ENCODE measurements at places on chromosomes 1 and 21. TPM values are rescaled to one million over a fixed set of nuclear protein-coding genes. Genes with fewer than 3 reads are reported as not detected.

DNA sequence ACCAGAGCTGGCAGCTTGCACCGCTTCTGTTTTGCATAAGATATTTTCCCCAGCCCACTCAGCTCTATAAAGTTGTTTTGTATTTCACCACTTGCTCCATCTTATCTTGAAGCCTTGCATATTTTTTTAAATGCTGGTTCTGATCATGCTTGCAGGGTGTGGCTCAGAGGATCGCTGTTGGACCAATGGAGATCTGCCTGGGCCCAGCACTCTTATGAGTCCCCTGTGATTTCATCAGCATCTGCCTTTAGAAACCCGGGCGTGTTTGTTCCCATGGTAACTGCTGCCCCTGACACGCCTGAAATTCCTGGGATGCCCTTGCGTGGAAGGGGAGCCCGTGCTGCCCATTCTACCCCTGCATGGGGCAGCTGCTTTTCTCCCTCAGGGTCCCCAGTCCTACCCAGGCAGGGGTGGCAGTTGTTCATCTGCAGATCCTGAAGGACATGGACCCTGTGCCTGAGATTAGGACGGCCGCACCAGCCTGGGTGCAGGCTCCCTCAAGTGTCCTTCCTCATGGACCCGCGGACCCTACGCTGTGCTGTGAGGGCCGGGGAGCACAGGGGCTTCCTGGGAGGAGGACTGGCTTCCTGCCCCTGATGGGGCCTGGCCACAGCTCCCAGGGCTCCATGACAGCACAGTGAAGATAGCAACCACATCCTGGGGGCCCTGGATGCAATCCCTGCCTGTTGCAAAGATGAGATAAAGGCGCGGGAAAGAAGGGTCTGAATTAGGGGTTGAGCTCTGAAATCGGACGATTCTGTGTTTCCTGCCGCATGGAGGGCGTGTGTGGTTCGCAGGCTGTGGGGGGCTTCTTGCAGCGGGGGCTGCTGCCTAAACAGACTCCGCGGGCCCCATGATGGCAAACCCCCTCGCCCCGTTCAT is 226.5 kb downstream of the SDCCAG8 start:
- no peak for DNase-seq

DNA sequence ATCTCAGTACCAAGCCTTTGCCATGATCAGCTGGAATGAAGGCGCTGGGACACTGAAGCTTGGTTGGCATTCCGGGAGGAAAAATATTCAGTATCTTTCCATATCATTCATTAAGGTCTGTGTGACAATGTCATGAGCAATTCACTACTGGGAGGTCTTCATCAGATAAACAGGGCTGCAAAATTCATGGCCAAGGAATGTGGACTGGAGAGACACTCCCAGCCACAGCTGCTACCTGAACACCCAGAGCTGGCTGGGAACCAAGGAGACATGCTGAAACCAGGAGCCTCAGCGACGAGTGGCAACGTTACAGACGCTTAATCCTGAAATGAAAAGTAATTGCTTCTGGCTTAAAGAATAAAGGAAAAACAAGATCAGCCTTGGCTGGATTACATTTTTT is 30.6 kb upstream of the DDAH1 start:
- DNase-seq, result no peak

- no peak for DNase-seq
Observed at GRCh38 chr1:31154632-31155215, 85.0 kb downstream of the NKAIN1 start.

DNA sequence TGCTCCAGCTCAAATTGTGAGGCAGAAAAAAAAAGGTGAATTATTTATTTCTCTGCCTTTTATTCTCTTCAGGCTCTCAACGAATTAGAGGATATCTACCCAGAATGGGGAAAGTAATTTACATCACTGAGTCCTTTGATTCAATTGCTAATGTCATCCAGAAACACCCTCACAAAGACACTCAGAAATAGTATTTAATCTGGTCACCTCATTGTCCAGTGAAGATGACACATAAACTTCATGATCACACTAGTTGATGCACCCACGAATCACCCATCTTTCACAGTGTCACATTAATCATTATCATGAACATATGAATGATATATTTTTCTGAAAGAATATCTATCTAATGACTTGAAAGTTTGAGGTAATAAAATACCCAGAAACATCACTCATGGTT is 868.5 kb downstream of the BRINP3 start:
- no peak for DNase-seq

- no peak for DNase-seq
Observed at GRCh38 chr1:152657677-152658076, 5.5 kb upstream of the LCE2D start.

- DNase-seq, result no peak
Observed at GRCh38 chr1:32055416-32055815, 17.3 kb upstream of the TMEM39B start.

DNA sequence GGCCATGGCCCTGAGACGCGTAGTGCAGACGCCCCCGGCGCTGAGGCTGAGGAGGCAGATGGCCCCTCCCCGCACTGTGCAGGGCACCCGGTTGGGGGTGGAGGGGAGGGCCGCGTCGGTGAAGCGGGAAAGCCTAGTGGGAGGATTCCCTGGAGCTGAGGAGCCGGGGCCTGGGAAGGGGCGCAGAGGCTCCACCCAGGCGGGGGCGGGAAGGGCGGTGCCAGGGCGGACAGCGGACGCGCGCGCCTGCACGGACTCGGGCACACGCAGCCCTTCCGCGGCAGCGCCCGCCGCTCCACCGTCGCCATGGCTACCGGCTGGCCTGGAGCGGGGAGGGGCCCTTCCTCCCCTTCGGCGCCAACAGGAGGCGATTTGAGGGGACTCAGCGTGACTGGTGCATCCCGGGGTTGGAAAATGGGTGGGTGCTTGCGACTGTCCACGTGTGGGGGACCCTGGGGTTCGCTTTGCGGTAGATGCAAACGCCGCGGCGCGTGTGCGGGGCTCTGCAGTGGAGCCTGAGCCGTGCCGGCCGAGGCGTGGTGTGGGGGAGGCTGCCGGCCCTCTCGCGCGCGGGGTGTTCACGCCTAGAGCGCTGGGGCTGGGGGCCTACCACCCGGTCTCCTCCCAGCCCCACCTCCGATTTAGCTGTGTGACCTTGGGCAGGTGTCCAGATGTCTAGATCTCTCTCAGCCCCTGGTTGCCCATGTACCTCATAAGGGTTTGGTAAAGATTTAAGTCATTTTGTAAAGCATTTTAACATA is 35.1 kb downstream of the PTPRF start:
- peak; percentile 67 for DNase-seq

GRCh38 chr1:5988596-5989285 is 3.5 kb downstream of the NPHP4 start:
- DNase-seq, result no peak

GRCh38 chr1:227758366-227758765 is 23.1 kb downstream of the SNAP47 start:
- no peak for DNase-seq

DNA sequence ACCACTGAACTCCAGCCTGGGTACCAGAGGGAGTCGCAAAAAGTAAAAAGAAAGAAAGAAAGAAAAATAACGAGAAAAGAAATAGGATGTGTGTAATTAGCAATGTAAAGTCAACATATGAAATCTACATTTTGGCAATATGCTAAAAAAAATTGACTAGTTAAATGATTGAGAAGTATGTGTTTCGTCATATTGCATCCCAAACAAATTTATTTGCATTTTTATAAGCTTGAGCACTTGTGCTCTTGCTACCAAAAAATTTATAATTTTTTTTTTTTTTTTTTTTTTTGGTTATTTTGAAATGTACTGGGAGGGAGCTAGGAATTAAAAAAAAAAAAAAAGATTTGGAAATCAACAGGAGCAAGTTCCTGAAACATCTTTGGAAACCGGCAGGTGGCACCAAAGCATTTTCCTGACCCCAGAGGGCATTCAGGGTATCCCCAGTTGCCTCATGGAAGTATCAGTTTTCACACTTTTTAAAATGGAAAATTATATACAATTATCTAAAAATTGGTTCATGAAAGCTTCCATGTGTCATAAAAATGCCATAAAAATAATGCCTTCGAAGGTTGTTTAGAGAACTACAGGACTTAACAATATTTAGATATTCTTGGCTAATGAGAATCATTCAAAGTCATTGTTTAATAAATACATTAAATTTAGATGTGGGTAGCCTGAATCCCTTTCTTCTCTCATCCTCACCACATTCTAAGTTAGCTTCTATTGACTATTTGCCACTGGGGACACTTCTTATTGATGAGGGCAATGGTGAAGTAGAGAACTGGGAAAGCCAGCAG is 4.8 kb upstream of the HEATR1 start:
- DNase-seq, result peak; percentile 71

GRCh38 chr1:39919545-39919944 is 17.8 kb upstream of the MYCL start:
- DNase-seq, result peak; percentile 58

GRCh38 chr1:242243472-242243871 is 244.6 kb upstream of the MAP1LC3C start:
- DNase-seq, result no peak

DNA sequence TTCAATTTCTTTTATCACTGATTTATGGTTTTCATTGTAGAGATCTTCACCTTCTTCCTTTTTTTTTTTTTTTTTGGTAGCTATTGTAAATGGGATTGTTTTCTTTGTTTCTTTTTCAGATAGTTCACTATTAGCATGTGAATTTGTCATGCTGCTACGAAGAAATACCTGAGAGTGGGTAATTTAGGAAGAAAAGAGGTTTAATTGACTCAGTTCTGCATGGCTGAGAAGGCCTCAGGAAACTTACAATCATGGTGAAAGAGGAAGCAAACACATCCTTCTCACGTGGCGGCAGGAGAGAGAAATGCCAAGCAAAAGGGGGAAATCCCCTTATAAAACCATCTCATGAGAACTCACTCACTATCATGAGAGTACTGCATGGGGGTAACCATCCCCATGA is 66.4 kb downstream of the DAB1 start:
- DNase-seq, result no peak

DNA sequence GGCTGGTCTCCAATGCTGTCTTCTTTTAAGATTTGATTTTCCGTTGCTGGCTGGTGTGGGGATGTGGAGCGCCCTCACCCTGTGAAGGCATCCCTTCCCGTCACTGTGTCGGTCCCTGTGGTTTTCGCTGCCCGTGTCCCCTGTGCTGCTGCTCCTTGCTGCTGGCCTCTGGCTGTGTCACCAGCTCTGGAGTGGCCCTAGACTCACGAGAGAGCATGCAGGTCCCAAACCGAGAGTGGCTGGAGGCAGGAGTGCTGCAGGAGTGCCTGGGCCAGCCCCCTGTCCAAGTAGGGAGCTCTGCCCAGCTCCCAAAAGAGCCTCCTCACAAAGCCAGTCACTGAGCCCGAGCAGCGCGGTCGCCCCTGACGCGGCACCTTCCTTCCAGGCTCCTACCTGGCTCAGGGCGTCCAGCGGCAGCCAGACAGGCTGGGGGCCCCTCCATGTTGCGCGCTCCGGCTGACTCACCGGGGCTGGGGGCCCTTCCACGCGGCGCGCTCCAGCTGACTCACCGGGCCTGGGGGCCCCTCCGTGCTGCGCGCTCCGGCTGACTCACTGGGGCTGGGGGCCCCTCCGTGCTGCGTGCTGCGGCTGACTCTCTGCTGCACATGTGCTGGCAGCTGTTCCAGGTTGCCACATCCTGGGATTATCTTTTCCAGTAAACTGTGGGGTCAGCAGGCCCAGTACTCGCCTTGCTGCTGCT is 106.7 kb upstream of the COL6A1 start:
- DNase-seq, result no peak

- DNase-seq, result no peak
Observed at GRCh38 chr1:87435484-87435883, 106.8 kb downstream of the LMO4 start.

DNA sequence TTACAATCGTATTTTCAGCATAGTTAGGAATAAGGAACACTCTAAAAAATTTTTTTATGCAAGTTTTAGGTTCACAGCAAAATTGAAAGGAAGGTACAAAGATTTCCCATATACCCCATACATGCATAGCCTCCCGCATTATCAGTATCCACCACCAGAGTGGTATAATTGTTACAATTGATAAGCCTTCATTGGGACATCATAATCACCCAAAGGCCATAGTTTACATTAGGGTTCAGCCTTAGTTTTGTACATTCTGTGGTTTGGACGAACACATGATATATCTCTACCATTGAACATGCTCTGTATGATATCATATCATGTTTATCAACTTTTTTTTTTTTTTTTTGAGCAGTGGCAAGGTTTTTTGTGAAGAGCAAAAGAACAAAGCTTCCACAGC is 180.0 kb downstream of the SDCCAG8 start:
- DNase-seq, result no peak

- DNase-seq, result no peak
Observed at GRCh38 chr1:46199233-46199749, 1.1 kb upstream of the POMGNT1 start.

- DNase-seq, result no peak
Observed at GRCh38 chr1:75308365-75308764, 174.2 kb downstream of the LHX8 start.

GRCh38 chr1:40896482-40896881 is 34.3 kb upstream of the CITED4 start:
- no peak for DNase-seq

- no peak for DNase-seq
Observed at GRCh38 chr1:29237129-29237821, 953 bp downstream of the PTPRU start.

DNA sequence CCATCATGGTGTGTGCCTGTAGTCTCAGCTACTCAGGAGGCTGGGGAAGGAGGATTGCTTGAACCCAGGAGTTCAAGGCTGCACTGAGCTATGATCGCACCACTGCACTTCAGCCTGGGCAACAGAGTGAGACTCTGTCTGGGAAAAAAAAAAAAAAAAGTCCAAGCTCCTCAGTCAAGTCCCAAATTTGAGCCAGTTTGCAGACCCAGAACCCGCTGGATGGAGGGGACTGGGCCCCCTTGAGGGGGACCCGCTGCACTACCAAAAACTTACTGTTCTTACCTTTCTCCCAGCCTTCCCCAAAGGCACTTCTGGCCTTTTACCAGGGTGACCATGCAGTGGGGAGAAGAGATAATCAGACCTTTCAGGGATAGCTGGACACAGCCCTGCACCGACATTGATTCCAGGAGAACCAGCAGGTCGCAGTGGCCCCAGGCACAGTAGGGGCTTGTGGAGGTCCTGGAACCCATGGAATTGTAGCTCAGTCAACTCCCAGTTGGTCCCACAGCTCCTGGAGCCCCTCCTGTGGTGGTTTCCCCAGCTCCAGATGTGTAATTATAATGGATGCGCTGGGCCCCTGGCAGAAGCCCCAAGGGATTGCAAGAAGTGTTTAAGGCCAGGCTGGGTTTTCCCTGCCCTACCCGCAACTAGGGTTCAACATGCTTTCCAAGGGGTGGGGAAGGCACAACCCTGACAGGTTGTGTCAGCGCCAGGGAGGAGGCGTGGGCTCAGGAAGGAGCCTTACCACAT is 4.1 kb upstream of the WNT9A start:
- DNase-seq, result no peak

Gene RABGAP1L
- 25.4 TPM for total RNA-seq

Gene USP25
- total RNA-seq, result 50.2 TPM

Gene EFNA1
- total RNA-seq, result 132 TPM

Gene LCE2A
- not detected for total RNA-seq

Gene S100A7
- not detected for total RNA-seq

Gene SGIP1
- total RNA-seq, result 45.4 TPM

Gene OR2L2
- total RNA-seq, result not detected

Gene PTGFR
- total RNA-seq, result 0.13 TPM

Gene KCNK2
- 0.26 TPM for total RNA-seq

Data from dermis microvascular lymphatic vessel endothelial cell (primary cell).